OCI-M1 (cell line): ENCODE measurements at places on chromosomes 4 and X.

DNA sequence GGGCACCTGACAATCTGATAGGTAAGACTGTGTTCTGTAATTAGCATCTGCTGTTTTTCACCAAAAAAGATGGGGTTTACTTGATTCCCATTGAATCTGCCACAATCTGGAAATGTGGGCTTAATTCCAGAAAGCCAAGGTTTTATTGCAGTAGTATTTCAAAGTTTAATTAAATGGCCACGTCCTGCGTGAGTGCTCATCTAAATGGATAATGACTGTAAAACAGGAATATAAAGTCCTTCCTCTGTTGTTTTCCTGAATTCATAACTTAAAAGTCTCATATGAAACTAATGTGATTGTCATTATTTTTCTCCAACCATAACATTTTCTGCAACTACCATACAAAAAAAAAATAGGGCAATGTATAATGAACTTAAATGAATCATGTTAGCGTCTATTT is 2.4 kb downstream of the PGM2 start:
- DNase-seq: no peak

DNA sequence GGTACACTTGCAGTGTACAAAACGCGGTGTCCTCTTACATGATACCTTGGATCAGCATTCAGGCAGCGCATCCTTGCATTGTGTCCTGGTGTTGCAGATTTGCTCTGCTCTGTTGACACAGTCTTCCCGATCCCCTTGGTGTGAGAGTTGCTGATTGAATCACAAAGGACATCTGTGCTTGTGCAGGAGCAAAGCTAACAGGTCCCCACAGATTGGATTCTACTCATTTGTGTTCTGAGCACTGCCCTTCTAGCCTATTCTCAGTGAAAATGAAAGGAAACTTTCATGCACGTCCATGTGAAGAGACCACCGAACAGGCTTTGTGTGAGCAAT is 171.4 kb downstream of the FRMPD4 start:
- DNase-seq: no peak

- peak; percentile 60 for DNase-seq
These were observed 132.5 kb upstream of the NHS start for GRCh38 chrX:17242470-17242869.

DNA sequence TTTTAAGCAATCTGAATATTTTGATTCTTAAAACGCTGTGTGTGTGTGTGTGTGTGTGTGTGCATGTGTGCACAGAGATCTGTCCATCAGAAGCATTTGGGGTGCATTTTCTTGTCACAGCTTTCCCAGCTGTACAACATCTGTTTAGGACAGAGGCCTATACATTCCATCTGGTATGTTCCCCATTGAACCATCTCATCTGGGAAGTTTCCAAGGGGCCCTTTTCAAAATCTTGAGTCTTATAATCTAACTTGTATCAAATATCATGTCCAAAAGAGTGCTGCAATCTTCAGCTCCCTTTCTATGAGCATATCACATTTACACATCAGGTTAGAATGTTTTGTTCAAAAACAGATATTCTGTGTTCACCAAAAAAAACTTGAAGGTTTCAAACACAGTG is 16.5 kb upstream of the MID1 start:
- DNase-seq: no peak

GRCh38 chr4:134883831-134884449 is 682.4 kb upstream of the PABPC4L start:
- DNase-seq: no peak

DNA sequence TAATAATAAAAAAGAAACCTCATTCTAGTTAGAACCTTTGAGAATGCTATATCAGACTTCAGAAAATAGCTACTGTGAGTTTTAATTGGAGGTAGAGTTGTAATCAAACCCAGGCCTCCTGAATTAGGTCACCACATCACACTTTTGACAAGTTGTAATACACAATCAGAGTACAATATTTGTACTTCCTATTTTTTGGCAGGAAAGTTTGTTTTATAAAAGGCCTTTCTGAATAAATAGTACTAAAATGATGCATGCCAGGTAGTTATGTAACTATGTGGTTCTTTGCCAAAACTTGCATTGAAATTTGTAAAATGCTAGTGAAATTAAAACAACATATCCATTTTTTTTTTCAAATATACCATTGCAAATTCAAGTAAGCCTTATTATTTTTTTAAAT is 26.8 kb downstream of the ADH7 start:
- DNase-seq: no peak

GRCh38 chr4:29722253-29722652 is 997.9 kb upstream of the PCDH7 start:
- DNase-seq: no peak

- DNase-seq: no peak
These were observed 30.6 kb upstream of the PLAC1 start for GRCh38 chrX:134688839-134689238.

- no peak for DNase-seq
These were observed 27.9 kb downstream of the SLC4A4 start for GRCh38 chr4:71366766-71367165.

- DNase-seq: no peak
These were observed 3.6 kb downstream of the ZIC3 start for GRCh38 chrX:137569470-137569891.

DNA sequence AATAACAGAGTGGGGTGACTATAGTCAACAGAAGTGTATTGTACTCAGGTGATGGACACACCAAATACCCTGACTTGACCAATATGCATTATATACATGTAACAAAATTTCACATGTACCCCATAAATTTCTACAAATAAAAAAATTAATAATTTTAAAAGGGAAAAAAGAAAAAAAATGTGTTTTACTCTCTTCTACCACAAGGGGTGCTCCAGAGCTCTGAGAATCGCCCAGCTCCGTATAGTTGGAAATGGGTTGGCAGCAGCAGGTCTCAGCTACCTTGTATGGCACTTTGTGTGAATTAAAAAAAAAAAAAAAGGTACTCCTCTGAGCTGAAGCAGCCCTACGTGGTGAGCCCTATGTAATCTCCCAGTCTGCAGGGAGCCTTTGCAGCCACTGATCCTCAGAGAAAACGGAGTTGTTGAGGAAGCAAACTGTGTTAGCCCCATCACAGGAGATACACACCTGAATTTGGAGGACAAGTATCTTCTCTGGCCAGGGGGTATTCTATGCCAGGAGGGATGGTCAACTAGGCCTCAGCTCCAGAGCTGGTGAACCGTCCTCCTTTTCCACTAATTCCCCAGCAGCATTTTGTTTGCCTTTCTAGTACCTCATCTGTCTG is 17.2 kb upstream of the POLA1 start:
- peak; percentile 35 for DNase-seq

- peak; percentile 2 for DNase-seq
These were observed 367.3 kb upstream of the CASK start for GRCh38 chrX:42290608-42291007.

DNA sequence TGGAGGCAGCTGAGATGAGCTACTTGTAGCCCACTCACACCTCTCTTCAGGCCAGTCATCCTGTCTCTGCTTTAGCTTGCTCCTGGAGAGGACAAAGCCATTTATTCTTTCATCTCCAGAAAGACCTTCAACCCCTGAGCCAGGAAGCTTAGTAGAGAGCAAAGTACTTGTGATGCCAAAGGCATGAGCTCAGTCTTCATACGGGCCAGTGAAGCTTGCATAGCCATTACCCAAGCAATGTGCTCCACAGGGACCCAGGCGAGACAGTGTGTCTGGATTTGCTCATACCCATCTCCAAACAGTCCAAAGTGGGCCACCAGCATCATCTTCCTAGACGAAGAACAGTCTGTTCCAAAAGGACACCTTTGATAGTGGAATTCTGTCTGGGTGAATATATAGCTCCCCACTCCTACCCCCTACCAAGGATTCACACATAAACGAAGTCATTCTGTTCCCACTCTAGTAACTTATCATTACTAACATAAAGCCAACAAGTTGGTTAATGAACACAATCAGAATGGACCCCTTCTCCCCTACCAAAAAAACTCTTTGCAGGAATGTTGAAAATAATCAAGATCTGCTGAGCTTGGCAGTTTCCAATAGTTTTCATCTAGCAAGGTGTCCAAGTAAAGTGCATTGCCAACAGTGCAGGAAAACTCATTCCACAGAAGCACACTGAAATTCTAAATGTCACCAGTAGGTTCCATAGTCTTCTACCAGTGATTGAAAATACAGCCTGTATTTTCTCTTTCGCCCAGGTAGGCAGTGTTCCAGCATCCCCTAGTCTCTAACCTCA is 6.7 kb downstream of the TNMD start:
- no peak for DNase-seq

- DNase-seq: peak; percentile 75
These were observed 147.7 kb downstream of the SH3KBP1 start for GRCh38 chrX:19739683-19740082.

- DNase-seq: peak; percentile 15
These were observed 348.5 kb downstream of the OPHN1 start for GRCh38 chrX:68084765-68085164.

DNA sequence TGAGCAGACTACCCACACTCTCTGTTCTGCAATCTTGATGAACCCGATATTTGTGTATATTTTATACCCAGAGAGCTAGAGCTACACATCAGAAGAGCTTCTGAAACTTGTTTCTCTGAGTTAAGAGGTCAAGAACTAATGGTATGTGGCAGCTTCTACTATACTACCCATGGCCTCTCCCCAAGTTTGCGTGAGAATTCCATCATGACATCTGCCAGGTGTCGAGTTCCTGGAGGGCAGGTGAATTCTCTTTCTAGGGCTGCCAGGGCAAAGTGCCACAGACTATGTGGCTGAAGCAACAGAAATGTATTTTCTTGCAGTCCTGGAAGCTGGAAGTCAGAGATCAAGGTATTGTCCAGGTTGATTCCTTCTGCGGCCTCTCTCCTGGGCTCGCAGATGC is 4.4 kb downstream of the SORCS2 start:
- no peak for DNase-seq

DNA sequence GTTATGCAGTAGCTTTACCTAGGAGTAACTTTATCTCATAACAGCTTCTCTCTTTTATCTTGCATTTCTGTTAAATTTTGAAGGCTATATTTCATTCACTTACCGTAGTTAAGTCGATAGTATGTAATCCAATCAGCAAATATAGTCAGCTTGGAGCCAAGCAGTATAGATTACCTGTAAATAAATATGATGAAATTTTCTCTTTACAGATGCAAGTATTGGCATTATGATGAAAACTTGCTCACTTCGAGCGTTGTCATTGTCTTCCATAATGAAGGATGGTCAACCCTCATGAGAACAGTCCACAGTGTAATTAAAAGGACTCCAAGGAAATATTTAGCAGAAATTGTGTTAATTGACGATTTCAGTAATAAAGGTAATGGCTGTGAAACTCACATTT is 42.3 kb downstream of the HMGB2 start:
- no peak for DNase-seq

- DNase-seq: no peak
These were observed 127.5 kb upstream of the BMP3 start for GRCh38 chr4:80903020-80903419.

GRCh38 chr4:43457866-43458265 is 565.4 kb downstream of the GRXCR1 start:
- no peak for DNase-seq
